ENCODE measurements at places on chromosomes 1 and 21.

DNA sequence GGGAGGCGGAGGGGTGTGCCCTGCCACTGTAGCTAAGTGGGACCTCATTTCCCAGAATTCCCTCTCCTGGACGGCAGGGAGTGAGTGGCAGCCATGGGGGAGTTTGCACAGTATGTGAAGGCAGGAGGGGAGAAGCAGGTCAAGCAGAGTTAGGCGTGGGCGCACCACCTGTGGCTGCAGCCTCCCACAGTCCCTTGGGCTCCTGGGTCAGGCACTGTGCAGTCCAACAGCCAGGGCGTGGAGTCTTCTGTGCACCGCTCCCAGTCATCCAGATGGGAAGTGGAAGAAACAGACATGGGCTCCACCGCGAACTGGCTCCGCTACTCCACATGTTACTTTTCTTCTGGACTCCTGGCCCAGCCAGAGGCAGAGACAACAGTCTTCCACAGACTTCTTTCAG lies 85.4 kb upstream of the TIAM1 start:
- DNase-seq, result no peak

GRCh38 chr1:38872401-38873026 lies 634 bp downstream of the MYCBP start:
- DNase-seq, result peak; percentile 9

DNA sequence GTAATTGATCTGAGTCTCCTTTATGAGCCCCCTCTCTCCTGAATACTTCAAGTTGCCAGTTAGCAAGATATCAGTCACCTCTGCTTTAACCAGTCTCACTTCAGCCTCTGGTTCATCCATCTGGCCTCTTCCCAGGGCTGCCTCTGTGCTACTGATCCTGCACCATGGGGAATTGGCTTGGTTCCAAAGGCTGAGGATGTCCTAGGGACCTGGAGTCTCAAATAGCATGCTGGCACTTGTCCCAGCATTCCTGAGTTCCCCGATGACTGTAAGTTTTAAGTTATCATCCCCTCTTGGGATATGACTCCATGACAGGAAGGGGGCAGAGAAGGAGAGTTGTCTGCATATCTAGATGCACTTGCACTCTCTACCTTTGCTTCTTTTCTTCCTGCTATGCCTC lies 252.0 kb downstream of the PTBP2 start:
- DNase-seq, result no peak

- peak; percentile 53 for DNase-seq
These were observed 356.3 kb upstream of the DPYD start for GRCh38 chr1:98277118-98277517.

GRCh38 chr1:150808846-150809245 lies 786 bp upstream of the CTSK start:
- no peak for DNase-seq

DNA sequence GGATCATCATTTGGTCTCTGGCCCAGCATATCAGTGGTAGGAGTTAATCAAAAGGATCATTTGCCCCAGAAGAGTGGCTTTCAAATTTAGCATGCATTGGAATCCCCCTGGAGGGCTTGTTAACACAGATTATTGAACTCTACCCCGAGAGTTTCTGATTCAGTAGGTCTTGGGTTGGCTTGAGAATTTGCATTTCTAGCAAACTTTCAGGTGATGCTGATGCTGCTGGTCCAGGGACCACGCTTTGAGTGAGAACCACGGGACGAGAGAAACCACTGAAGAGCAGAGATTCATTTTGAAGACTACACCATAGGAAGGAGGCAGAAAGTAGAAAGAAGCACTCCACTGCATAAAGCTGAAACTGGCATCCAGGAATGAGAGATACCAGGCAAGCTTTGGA lies 81.3 kb upstream of the DUSP10 start:
- DNase-seq, result no peak

DNA sequence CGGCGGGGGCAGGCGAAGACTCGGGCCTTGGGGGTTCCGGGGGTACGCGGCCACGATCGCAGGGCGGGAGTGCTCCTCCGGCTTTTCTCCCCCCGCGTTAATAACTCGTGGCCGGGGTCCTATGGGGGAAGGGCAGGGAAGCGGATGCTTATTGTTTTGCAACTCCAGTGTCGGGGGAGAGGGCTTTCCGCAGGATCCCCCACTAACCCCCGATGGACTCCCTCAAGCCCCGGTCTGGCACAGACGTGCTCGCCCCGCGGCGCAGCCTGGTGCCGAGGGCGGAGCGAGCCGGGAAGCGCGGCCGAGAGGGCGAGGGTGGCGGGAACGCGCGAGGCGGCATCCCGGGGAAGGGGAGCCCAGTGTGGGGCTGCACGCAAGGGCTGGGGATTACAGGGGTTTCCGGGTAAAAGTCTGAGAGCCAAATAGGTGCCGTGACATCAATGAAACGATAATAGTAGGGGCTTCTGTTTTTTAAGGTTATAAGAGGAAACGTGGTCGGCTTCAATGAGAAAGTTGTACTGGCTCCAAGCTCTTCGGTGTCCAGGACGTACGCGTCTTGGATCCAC lies 772 bp downstream of the UCK2 start:
- DNase-seq, result peak; percentile 56

- no peak for DNase-seq
These were observed 83.7 kb upstream of the PPP2R5A start for GRCh38 chr1:212201461-212201860.

- DNase-seq, result no peak
These were observed 60.4 kb downstream of the CC2D1B start for GRCh38 chr1:52305417-52306226.

DNA sequence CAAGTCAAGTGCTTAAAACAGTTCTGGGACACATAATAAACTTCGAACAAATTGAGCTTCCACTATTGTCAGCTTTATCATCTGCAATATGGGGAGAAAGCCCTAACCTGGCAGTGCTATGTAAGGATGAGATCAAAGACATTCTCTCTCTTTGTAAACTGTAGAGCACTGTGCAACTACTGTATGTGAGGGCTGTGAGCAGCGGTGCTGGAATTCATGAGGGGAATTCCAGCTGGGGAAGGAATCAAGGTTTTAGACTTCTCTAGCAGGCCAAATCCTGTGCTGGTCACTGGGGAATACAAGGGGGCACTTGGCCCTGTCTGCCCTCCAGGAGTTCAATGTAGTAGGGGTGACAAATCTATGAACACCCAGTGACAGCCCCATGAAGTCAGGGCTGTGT lies 9.3 kb downstream of the FAM151A start:
- DNase-seq, result no peak

- no peak for DNase-seq
These were observed 9.3 kb downstream of the CTH start for GRCh38 chr1:70420320-70420719.

DNA sequence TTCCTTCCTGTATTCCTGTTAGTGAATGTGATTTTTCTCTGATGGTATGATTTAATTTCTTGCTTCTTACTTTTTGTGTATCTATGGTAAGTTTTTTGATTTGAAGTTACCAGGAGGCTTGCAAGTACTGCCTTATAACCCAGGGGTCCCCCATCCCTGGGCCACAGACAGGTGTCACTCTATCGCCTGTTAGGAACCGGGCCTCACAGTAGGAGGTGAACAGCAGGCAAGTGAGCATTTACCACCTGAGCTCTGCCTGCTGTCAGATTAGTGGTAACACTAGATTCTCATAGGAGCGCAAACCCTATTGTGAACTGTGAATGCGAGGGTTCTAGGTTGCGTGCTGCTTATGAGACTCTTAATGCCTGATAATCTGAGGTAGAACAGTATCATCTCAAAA lies 143.3 kb downstream of the RPS6KC1 start:
- no peak for DNase-seq

GRCh38 chr1:158806916-158807536 lies 24.1 kb upstream of the MNDA start:
- DNase-seq, result no peak

- no peak for DNase-seq
These were observed 27.7 kb downstream of the PSMG1 start for GRCh38 chr21:39155578-39155977.

DNA sequence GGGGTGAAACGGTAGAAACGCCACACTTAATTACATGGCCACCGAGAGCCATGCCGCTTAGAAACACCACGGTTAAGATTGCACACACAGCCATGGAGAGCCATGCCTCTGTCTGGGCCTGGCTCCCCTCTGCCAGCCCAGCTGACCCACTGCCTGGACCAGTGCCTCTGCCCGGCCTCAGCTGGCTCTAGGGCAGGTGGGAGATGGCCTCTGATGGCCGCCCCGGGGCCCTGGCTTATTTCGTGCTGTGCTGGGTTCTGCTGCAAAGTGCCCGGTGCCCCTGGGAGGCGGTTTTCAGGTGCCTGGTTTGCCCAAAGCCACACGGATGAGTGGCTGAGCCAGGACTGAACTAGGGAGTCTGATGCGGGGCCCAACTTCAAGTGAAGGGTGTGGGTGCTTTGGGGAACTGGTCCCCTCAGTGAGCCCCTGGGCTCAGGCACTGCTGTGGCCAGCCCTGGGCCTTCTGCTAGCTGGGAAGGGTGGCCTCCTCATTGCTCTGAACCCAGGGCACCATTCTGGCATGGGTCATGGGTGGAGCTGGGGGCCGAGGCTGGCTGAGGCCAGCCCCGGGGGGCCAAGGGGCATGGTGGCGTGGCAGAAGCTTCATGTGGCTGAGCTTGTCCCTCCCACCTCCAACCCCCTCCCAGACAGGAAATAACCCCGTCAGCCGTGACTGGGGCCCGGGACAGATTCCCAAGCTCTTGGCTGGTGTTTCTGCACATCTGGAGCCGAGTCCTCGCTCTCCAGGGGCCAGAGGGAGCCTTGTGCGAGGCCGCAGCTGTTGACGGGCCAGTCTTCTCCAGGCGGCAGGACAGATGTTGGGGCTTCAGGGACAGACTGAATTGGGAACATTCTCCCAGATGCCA lies 1.9 kb upstream of the GPR153 start:
- DNase-seq, result no peak

DNA sequence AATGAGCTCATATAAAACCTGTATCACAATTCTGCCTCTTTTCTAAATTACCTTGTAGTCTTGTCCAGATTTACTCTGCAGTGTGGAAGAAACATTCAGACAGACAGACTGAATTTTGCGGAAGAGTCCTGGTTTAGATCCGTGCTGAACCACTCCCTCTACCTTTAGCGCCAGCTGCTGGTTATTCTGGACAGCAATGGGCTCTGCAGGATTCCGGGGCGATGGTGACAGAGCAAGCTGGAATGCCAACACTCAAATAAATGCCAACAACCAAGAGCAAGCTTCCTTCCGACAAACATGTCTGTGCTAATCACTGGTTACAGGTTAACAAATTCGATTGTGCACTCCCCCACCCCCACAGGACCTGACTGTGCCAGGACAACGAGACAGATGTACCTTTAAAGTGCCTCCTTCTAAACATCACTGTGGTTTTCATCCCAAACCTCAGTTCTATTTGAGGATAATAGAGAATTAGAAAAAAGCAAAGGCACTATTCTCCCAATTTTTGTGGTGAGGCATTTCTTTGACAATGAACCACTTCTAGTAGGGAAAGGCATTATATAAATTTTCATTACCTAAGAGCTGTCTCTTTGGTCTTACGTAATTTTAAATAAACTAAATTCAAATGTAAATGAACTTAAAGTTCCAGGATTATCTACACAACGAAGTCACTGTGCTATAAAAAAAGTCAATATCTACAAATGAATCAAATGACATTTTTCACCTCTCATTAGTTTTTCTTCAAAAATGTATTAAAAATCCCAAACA lies 90.4 kb downstream of the INTS7 start:
- DNase-seq, result no peak

DNA sequence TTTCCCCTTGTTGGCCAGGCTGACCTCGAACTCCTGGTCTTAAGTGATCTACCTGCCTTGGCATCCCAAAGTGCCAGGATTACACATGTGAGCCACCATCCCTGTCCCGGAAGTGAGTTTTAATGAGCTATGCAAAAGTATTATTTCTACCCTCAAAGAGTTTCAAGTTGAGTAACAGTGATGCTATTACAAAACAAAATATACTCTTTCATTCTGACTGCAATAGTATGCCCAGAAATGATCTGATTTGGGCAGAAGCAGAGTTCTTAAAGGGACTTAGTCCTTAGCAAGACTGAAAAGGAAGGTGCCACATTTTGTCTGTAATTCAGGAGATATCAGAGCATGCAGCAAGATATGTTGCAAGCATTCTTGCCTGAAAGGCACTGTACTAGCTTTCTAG lies 375.4 kb downstream of the NUF2 start:
- no peak for DNase-seq

GRCh38 chr1:93756657-93757056 lies 75.0 kb upstream of the BCAR3 start:
- no peak for DNase-seq

DNA sequence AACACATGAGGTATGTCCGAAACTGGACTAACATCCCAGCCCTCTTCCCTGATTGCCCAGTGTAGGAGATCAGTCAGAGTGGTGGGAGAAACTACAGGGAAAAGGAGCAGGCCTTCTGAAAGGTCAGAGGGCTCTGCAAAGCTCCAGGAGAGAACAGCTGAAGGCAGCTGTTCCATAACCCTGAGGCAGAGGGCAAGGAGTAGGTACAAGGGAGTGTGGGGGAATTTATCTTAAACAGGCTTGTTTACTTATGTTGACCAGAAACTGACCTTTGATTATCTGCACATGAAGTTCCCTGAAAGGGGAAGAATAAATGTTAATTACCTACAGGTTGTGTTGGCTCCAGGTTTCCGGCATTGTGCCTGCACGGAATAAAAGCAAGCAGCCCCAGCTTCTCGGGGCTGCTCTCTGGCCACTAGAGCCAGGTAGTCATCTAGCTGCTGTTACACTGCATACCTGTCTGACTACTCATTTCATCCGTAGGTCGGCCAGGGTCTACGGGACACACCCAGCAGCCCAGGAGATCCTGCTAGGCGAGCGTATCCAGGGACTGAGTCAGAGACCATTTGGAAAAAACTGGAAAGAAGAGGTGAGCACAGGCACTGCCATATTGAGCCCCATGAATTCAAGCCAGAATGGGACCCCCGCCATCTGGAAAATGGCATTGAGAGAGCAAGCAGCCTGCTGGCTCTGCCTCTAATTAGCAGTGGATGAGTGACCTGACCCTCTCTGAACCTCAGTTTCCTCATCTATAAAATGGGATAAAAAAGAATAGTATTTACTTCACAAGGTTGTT lies 14.9 kb upstream of the PAQR7 start:
- no peak for DNase-seq

DNA sequence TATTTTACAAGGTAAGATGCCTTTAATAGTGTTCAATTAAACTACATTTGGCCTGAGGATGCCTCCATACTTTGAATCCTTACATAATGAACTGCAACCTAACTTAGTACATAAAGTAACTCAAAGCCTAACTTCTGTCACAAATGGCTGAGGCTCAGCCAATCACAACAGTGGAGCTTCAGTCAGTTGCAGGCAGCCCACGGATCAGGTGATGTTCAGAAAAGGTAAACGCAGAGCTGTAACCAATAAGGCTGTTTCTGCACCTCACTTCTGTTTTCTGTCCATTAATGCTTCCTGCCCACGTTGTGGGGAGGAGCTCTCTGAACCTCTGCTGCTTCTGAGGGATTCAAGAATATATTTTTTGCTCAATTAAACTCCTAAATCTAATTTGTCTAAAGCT lies 94.8 kb upstream of the KIAA0040 start:
- DNase-seq, result no peak

DNA sequence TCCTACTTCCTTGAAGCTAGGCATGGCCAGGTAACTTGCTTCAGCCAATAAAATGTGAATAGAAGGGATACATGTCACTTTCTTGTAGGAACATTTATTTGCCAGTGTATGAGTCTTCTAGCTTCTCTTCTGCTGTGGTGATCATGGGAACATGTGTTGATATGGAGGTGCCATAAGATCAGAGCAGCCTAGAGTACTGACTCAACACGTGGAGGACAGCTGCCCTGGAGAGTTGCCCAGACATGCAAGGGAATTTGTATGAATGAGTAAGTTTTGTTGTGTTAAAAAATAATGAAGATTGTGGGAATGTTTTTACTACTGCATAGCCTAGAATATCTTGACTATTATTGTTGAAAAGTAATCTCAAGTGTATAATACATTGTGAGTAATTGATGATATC lies 502.3 kb downstream of the NUF2 start:
- DNase-seq, result no peak

GRCh38 chr1:227245613-227246320 lies 72.5 kb downstream of the CDC42BPA start:
- DNase-seq, result no peak

Data from AML-193 (cell line).